ENCODE measurements at places on chromosomes 3 and 15.

- no peak for DNase-seq
Observed at GRCh38 chr3:161072211-161072621, 32.9 kb downstream of the B3GALNT1 start.

DNA sequence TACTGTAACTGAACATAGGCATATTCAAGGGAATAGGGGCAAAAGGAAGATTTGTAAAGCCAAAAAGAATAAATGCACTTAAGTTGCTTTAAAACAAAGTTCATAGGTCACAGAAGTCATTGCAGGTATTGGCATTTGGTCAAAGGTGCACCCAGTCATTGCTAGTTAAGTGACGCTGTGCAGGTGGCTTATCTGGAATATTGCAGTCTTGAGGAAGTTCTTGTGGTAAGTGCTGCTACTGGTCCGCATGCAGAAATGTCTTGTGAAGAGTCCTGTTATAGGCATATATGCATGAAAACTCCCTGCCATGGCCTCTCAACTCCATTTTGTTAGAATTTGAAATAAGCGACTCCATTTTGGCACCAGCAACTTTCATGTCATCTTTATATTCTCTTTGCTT lies 293.1 kb downstream of the GBE1 start:
- no peak for DNase-seq

GRCh38 chr15:42080919-42081830 lies 13.2 kb downstream of the PLA2G4D start:
- DNase-seq: no peak

- no peak for DNase-seq
Observed at GRCh38 chr3:1969281-1969680, 129.4 kb upstream of the CNTN4 start.

GRCh38 chr15:94233441-94233840 lies 2.1 kb downstream of the MCTP2 start:
- DNase-seq: no peak

DNA sequence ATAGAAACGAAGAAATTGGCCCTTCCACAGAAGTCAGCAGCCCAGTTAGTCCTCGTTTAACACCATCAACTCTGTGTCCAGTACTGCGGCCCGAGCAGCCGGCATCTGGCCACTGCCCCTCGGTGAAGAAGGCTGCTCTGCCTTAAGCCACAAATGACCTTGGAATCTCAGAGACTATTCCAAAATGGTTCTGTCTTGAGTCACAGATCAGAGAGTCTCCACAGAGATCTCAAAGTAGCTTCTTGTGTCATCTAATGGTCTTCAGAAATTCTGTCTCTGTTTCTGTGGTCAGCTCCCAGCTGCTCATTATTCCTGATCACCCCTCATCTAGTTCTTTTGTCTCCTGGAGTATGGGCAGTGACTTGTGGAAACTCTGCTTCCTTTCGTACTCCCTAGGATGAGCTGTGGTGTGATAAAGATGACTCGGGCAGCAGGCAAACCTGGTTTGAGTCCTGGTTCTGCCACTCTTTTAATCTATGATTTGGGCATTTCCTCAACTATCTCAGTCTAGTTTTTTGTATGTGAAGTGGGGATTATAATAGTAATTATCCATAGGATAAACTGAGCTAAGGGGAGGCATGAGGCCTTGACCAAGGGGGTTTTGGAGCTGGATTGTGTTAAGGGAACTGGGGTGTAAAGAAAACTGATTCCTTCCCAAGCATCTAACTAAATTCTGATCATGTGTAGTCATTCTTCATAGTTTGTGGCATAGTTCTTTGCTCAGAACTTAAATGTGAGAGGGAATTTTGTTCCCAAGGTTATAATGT lies 22.6 kb downstream of the CRTC3 start:
- DNase-seq: no peak

DNA sequence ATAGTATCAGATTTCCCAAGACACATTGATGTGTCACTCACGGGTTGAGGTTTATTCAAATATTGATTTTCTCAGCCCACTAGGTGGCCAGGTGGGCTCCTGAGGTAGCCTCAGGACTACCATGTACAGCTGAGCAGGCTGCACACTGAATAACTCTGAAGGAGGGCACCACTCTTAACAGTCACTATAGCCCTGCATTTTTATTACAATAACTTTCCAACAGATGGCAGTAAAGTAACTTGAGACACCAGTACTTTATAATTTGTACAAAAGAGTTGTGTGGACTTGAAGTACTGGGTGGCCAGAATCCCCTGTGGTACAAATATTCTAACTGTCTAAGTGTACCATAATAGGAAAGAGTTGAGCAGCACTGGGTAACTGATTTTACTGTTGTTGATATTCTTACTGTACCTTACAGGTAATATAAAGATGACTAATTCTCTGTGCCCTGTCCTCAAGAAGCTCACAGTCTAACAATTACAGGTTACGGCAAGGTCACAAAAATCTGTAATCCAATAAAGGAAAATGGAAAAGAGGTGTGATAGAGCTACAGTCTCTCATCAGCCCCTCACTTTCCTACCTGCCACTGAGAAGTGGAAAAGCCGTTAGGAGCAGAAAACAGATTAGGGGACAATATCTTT lies 76.0 kb downstream of the ETFA start:
- DNase-seq: no peak

DNA sequence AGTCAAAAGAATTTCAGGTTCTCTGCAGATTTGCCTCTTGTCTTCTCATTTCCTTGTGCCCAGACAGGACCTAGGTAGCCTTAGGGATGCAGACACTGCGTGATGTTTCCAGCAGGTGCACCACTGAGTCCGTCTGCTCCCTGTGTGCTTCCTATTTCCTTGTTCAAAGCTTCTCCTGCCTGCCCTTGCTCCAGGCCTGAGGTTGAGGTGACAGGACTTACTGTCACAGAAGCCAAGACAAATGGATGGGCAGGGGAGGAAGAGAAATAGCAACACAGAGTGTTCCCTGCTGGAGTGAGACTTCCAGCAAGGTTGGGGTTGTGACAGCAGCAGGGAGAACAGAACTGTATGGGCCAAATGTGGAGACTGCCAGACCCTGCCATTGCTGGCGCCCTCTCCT lies 199.4 kb downstream of the MYRIP start:
- peak; percentile 20 for DNase-seq

DNA sequence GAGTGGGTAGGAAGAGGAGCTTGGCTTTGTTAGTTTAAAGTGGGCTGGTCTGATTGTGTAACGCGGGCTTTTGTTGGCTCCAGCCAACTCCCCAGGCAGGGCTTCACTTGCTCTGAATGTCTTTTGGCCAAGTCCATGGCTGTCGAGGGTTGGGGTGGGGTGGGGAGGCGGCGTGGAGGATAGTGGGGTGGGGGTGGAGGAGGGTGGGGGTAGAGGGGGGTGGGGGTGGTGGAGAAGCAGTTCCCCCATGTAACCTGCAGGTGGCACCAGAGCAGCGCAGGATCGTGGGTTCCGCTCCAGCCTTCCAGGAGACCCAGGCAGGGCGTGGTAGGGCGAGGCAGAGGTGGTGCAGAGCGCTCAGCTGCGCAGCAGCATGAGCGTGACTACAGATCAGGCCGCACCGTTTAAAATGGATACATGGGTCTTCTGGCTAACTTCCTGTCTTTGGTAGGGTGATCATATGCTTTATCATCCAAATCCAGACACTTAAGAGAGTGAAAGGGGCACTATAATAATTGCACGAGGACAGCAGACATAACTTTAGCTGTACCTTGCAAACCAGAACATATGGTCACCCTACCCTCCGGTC lies 28.3 kb downstream of the GOLGA6A start:
- peak; percentile 15 for DNase-seq

GRCh38 chr3:70646635-70647034 lies 334.2 kb upstream of the MDFIC2 start:
- no peak for DNase-seq

GRCh38 chr3:190378240-190378891 lies 9.6 kb upstream of the CLDN16 start:
- DNase-seq: no peak

- DNase-seq: no peak
Observed at GRCh38 chr3:194476784-194477183, 10.0 kb downstream of the ATP13A3 start.

GRCh38 chr3:26703519-26703918 lies 80.9 kb downstream of the LRRC3B start:
- no peak for DNase-seq

- DNase-seq: no peak
Observed at GRCh38 chr3:193910886-193911738, 224.8 kb upstream of the HES1 start.

DNA sequence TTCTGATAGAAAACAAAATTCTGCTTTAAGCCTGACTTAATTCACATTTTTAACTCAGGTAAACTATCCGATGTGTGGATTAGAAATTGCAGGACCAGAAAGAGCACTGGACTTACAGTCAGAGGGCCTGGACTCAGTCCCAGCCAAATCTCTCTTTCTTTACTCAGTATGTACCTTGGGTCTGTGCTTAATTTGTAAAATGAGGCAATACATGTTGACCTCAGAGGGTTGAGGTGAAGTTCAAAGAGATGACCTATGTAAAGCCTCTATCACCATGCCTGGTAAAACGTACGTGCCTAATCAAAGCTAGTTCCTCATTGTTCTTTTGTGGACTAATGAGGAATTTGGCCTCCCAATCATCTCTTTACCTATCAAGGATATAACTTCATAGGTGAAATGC lies 1.9 kb upstream of the BCL2A1 start:
- DNase-seq: no peak

GRCh38 chr3:173135059-173135458 lies 6.0 kb downstream of the SPATA16 start:
- DNase-seq: no peak

- DNase-seq: no peak
Observed at GRCh38 chr3:161177991-161178390, 43.1 kb upstream of the NMD3 start.

DNA sequence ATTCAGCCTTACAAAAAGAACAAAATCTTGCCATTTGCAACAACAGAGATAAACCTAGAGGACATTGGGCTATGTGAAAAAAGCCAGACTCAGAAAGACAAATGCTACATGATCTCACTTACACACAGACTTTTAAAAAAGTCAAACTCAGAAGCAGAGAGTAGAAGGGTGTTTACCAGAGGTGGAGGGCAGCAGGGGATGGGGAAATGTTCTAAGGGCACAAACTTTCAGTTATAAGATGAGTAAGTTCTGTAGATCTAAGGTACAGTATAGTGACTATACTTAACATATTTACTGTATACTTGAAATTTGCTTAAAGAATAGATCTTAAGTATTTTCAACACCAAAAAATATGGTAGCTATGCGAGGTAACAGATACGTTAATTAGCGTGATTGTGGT lies 3.0 kb downstream of the MYEF2 start:
- DNase-seq: no peak

- DNase-seq: no peak
Observed at GRCh38 chr3:146814601-146815315, 209.6 kb upstream of the PLSCR5 start.

DNA sequence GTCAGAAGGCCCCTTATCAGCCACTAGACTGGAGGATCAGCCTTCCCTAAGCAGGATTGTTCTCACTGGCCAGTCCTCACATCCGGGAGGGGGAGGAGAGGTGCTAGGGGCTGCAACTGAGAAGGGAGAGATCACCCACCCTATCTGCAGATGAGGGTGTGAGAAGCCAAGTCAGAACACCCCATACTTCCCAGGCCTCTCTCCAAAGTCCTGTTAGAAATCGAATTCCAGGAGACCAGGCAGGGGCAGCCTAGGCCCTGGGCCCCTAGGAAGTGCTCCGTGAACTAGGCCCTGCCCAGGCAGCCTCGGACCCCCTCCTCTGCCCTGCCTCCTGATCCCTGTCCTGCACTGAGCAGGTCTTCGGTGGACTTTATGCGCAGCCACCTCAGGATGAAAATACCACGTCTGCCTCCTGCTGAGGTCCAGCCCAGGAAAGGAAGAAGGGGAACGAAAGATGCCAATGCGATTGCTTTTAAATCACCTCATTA lies 933 bp downstream of the DZIP1L start:
- DNase-seq: no peak

- no peak for DNase-seq
Observed at GRCh38 chr3:56754741-56755417, 46.9 kb downstream of the ARHGEF3 start.

- no peak for DNase-seq
Observed at GRCh38 chr3:38397320-38397719, 50.7 kb downstream of the XYLB start.

GRCh38 chr15:60612400-60613048 lies 133.6 kb upstream of the ICE2 start:
- no peak for DNase-seq

- no peak for DNase-seq
Observed at GRCh38 chr3:133206921-133207320, 168.7 kb downstream of the TMEM108 start.

DNA sequence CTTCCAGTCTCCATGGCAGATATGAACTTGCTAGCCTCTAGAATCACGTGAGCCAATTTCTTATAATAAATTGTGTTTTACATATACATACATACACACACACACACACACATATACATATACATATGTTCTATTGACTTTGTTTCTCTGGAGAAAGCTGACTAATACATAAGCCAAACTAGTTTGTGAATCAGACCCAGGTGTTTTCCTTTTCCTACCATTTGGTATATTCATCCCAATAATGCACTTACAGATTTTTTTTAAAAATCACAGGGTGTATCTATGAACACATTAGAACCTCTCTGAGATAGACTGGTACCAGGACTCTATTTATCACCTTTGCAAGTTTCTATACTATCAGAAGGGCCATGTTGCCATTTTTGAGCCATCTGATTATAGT lies 122.9 kb upstream of the KCNH8 start:
- DNase-seq: no peak

DNA sequence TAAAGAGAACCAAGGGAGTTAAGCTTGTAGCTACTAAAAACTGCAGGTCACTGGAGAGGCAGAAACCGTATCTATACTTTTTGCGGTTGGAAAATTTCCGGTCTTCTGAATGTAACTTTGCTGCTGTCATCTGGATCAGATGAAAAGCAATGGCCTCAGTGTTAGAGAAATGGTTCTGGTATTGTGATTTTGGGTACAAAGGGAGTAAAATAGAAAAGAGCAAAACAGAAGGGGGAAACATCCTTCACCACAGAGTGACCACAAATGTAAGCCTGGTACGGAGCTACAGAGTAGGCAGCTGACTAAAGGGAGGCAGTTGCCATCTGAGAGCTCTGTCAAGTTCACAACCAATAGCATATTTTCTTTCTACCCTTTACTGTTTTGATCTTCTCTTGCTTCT lies 5.6 kb downstream of the CD96 start:
- no peak for DNase-seq

DNA sequence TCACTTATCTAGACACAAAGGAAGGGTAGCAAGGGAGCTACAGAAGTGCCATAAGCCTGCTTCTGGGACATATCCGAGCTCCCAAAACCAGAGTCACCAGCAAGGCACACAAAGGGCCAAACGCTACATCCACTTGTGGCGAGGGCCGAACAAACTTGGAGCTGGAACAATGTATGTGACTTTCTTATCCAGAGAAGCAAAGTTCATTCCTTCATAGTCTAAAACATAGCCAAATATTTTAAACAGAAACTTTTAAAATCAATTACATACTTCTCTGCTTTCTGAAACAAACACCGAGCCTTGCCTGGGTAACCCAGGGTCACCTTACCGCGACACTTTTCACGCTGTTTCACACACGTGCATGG lies 15.9 kb downstream of the ZXDC start:
- no peak for DNase-seq

GRCh38 chr15:72740219-72740618 lies 43.3 kb downstream of the ADPGK start:
- no peak for DNase-seq
